ENCODE measurements at places on chromosomes 12 and 14.

GRCh38 chr12:131683266-131684014 lies 27.4 kb upstream of the SFSWAP start:
- no peak for DNase-seq

DNA sequence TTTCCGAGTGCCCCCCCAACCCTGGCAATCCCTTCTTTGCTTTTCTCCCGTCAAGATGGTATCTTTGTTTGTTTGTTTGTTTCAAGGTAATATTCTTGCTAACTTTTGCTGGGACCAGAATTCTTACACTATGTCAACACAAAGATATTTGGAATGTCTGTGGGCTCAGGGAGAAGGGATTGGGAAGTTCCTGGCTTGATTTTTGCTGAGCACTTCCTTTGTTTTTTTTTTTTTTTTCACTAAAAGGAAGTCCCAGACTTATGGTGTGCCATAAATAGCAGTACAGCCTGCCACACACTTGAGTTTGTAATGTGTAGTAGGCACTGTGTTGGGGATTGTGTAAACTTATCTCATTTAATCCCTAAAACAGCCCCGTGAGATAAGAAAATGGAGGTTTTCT lies 11.2 kb upstream of the RNU6-7 start:
- no peak for DNase-seq

GRCh38 chr12:13199592-13199991 lies 3.1 kb downstream of the EMP1 start:
- no peak for DNase-seq

- DNase-seq = no peak
Measured at GRCh38 chr12:98439471-98439951, 75.9 kb upstream of the TMPO start.

DNA sequence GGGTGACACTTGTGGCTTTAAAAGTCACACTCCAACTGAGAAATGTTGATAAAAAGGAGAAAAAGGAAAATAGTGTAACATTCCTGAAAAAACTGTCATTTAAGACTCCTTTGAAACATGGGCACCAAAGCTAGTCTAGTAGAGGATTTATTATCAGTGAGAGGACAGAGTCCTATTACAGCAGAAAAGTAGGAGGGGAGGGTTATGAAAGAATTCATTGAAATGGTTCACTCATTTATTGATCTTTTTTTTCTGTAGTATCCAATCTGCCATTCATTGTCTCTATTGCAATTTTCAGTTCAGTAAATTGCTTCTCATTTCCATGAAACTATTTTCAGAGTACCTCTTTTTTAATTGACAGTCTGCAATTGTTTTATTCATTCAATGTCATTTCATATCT lies 25.4 kb downstream of the PPM1A start:
- no peak for DNase-seq

DNA sequence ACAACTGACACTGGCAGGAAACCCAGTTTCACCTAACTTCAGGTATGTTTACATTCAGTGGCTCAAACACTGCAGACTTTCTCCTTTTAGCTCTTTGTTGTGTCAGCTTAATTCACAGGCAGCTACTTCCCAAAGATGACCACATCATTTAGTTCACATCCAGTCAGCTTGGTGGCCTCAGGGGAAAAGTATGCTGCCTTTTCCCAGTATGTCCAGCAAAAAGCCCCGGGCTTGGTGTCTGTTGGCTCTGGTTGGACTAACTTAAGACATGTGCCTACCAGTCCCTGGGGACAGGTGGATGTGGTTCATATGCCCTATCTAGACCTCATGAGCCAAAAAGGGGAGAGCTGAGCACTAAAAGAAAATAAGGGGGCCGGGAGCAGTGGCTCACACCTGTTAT lies 56.4 kb downstream of the GOLGA5 start:
- DNase-seq = no peak

DNA sequence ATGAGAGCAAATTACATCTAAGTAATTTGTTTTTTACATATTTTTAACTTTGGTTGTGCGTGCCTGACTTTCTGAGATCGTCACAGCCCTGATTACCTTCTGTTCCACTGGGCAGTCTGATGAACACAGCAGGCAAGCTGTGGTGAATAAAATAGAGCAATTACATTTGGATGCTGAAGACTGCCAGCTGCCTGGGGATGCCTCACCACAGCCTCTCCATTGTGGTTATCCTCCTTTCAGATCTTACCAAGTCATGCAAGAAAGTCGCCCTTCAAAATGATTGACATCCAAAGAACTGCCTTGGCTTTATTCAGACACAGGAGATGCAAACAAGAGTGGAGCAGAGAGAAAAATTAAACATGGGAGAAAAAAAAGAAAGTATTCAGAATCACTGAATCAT lies 456.6 kb upstream of the TMPO start:
- no peak for DNase-seq

DNA sequence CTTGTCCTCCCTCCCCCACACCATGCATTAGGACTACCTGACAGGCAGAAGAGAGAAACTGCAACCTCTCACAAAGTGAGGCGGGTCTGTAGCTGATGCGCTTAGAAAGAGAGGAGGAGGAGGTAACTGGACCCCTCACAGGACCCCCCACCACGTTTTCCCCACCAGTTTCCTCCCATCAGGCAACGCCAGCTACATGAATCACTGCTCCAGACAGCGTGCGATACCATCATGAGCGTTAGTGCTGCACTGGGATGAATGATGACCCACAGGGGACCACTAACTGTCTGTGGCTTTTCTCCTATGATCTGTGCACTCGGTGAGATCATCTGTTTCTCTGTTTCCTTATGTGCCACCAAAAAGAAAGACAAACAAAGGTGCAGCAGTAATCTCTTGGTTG lies 77.7 kb downstream of the KCNK10 start:
- DNase-seq = no peak

- DNase-seq = no peak
Measured at GRCh38 chr14:74973003-74973653, 17.7 kb upstream of the PGF start.

- no peak for DNase-seq
Measured at GRCh38 chr12:105507311-105508038, 177.0 kb downstream of the C12orf75 start.

GRCh38 chr12:76549131-76549530 lies 10.4 kb downstream of the OSBPL8 start:
- no peak for DNase-seq

DNA sequence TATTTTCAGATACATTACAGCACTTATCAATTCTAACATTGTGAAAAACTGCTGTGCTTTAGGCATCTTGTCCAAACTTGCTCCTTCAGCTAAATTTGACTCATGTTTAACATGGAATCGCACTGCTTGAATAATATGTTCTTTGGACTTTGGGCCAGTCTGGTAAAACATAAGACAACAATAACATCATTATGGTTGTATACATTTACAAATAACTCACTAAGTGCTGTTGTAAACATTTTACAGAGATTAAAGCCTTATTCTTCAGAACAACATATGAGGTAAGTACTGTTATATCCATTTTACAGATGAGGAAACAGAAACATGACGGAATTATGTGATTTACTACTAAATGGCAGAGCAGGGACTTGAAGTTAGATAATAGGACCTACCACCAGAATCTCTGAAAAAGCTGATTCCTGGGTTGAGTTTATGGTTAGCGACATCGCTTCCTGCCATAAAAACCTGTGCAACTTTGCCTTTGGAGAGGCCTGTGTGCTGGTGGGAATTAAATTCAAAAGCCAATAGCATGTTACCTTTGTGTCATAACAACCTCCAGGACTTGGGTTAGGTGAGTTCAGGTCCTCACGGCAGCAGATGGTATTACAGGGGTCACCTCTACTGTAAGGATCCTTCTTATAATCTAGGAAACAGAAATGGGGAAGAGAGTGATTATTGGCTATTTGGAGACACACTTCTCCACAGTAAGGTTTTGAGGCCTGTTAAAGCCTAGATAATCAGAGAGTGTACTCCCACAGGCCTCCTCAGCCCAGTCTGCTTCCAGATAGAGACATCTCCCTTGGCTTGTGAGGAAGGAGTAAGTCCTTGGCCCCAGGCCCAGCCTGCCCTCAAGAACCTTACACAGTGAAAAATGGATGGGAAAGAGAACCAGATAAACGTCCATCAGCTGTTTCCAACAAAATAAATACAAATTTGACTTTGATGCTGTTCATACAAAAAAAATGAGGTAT lies 61.8 kb downstream of the PLBD1 start:
- DNase-seq = no peak

GRCh38 chr14:68955851-68956179 lies 23.3 kb downstream of the ACTN1 start:
- DNase-seq = no peak

GRCh38 chr14:87566991-87567390 lies 426.0 kb downstream of the GALC start:
- no peak for DNase-seq

DNA sequence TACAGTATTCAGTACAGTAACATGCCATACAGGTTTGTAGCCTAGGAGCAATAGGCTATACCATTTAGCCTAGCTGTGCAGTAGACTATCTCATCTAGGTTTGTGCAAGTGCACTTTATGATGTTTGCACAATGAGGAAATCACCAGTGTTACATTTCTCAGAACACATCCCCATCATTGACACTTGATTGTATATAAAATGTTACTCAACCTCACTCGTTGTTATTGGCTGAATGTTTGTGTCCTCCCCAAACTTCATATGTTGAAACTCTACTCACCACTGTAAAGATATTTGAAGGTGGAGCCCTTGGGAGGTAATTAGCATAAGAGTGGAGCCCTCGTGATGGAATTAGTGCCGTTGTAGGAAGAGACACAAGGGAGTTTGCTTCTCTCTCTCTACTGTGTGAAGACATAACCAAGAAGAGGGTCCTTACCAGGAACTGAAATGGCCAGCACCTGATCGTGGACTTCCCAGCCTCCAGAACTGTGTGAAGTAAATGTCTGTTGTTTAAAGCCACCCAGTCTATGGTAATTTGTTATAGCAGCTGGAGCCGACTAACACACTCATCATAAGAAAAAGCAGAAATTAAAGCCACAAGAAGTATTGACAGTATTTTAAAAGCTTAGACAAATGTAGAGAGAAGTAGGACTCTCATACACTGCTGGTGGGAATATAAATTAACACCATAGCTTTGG lies 3.2 kb upstream of the MED13L start:
- no peak for DNase-seq

GRCh38 chr14:58752771-58753201 lies 115.0 kb downstream of the DACT1 start:
- no peak for DNase-seq

DNA sequence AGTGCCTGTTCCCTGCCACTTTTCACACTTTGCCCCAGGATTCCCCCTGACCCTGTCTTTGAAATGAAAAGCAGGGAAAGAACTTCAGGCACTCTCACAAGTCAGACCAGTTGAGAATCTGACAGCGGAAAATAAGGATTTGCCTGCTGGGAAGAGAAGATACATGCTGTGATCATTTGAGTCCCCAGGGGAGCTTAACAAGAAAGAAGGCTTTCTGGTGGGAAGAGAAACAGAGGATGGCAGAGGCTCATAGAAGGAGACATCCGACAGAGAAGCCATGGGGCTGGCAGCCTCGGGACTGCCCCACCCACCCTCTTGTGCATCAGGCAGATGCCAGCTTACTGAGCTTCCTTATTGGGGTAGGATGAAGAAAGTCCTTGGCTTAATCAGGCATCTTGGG lies 11.9 kb downstream of the TTC9 start:
- DNase-seq = no peak

DNA sequence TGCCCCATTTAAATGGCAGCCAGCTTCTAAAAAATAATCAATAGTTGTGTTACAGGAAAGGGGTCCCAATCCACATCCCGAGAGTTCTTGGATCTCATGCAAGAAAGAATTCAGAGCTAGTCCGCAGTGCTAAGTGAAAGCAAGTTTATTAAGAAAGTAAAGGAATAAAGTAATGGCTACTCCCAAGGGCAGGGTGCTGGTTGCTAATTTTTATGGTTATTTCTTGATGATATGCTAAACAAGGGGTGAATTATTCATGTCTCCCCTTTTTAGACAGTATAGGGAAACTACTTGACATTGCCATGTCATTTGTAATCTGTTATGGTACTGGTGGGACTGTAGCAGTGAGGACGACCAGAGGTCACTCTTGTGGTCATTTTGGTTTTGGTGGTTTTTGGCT lies 591.3 kb downstream of the LRFN5 start:
- no peak for DNase-seq

- DNase-seq = no peak
Measured at GRCh38 chr14:77204459-77204771, 22.8 kb downstream of the TMEM63C start.

DNA sequence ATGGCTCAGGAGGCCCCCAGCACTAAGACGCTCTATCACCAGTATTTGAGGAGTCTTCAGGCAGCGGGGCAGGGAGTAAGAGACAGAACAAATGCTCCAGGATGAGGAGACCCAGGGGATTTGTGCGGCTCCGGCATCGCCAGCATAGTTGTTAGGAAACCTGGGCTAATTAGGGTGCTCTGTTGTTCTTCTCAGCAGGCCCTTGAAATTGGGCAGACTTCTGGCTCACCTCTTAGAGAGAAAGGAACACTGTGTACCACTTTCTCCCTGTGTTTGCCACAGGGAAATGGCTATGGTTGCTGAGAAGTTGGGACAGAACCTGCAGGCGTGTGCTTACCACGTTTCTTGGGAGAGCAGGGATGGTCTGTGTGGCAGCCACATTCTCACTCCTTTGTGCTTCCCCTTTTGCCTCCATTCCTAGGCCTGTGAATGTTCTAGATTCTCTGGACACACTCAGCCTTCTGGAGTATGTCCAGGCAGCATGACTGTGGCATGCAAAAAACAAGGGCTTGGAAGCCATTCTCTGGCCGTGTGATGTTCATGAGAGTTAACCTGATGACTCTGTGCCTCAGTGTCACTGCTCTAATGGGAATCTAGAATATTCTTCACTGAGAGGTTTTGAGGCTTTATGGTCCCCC lies 109.0 kb downstream of the CHST11 start:
- DNase-seq = no peak

- DNase-seq = no peak
Measured at GRCh38 chr12:105262461-105263184, 26.6 kb upstream of the APPL2 start.

DNA sequence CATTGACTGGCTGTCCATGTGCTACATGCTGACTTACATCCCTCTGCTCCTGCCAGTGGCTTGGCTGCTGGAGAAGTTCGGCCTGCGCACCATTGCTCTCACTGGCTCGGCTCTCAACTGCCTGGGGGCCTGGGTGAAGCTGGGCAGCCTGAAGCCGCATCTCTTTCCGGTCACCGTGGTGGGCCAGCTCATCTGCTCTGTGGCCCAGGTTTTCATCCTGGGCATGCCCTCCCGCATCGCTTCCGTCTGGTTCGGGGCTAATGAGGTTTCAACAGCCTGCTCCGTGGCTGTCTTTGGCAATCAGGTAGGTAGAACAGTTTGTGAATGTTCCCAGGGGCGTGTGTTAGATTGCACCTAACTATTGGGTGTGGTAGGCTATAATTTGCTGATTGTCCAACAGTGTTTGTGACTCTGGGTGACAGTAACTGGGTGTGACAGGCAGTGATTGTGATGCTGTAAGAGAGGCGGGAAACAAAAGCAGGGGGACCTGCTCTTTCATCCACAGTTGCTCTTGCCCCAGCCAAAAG lies 981 bp downstream of the FLVCR2 start:
- DNase-seq = no peak

DNA sequence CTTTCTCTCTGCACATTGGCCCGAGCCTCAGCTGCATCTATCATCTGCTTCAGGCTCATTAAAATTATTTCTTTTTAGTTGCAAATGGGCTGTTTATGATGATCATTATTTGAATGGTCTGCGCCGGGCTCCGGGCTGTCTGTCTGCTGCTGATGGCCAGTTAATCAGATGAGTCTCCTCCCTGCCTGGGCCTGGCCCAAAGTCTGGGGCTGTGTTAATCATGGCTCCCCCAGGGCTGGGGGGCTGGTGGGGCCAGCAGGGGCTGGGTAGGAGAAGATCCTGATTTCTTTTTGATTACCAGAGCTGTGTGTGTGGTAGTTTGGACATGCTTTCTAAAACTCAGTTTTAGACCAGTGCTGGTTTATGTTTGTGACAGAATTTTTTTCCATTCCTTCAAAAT lies 159.1 kb downstream of the PHETA1 start:
- no peak for DNase-seq

Measured in SW 1271 (cell line).